Mesothelial cell of epicardium (in vitro differentiated cells): ENCODE measurements at places on chromosomes 12 and 14.

- H3K4me3 ChIP-seq: no peak overlapping the region
- H3K27me3 ChIP-seq: no peaks in the 10 kb centered on the region
- peak overlapping the region; percentile 82 for H3K27ac ChIP-seq
Observed at GRCh38 chr12:13318231-13319015, 121.9 kb downstream of the EMP1 start.

GRCh38 chr14:99675382-99675835 is 8.7 kb upstream of the CYP46A1 start:
- no peak overlapping the region for H3K4me3 ChIP-seq
- peaks cover 16% of the 10 kb centered on the region for H3K4me1 ChIP-seq
- no peak overlapping the region for H3K27ac ChIP-seq
- DNase-seq: no peak
- peaks cover 2% of the 10 kb centered on the region for H3K27me3 ChIP-seq

DNA sequence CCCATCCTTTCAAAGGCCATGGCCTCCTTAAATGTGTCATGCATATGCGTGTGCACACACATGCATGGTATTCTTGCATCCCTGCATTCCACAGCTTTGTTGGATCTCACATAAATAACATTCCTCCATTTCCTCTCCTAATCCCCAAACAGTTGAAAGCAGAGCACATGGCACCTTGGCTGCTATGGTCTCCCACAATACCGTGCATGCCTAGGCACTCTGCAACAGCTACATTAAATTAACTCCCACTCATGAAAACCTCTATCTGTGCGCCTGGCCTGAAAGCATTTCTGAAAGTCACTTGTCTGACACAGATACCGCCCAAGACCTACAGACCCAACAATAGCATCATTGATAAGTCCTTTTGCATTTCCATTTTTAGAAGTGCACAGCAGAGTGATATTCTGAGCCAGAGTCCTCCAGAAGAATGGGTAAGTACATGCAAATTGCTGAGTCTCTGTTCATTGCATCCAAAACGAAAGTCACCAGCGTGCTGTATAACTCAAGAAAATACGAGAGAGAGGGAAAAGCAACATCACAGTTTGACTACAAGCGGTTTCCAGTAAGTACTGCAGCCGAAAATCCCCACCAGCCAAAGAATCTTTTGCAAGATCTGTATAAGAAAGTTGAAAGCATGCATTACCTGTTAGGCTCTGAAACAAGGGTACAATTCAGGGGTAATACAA is 436 bp downstream of the ASB2 start:
- H3K4me3 ChIP-seq: no peak overlapping the region
- no peaks in the 10 kb centered on the region for H3K36me3 ChIP-seq
- no peak overlapping the region for H3K27ac ChIP-seq
- no peaks in the 10 kb centered on the region for H3K4me1 ChIP-seq
- no peak for DNase-seq

- no peak for DNase-seq
- H3K27me3 ChIP-seq: no peaks in the 10 kb centered on the region
- H3K4me3 ChIP-seq: no peak overlapping the region
Observed at GRCh38 chr14:100120522-100121269, 38.7 kb downstream of the DEGS2 start.

GRCh38 chr14:60344751-60345150 is 95.7 kb downstream of the PPM1A start:
- H3K4me3 ChIP-seq: no peak overlapping the region
- DNase-seq: no peak
- H3K4me1 ChIP-seq: no peaks in the 10 kb centered on the region
- H3K27me3 ChIP-seq: peaks cover 19% of the 10 kb centered on the region
- H3K27ac ChIP-seq: no peak overlapping the region

- no peaks in the 10 kb centered on the region for H3K36me3 ChIP-seq
- peaks cover 10% of the 10 kb centered on the region for H3K4me1 ChIP-seq
- no peak for DNase-seq
- no peaks in the 10 kb centered on the region for H3K27me3 ChIP-seq
- H3K27ac ChIP-seq: no peak overlapping the region
Observed at GRCh38 chr12:76268267-76268666, 79.9 kb downstream of the BBS10 start.
